ENCODE measurements at places on chromosomes 16 and 17. TPM values are rescaled to one million over a fixed set of nuclear protein-coding genes. Genes with fewer than 3 reads are reported as not detected.

The KIAA0513 gene
- total RNA-seq = 13.6 TPM

GRCh38 chr16:19913340-19913645, 28.6 kb upstream of the GPRC5B start:
- no peak for DNase-seq

DNA sequence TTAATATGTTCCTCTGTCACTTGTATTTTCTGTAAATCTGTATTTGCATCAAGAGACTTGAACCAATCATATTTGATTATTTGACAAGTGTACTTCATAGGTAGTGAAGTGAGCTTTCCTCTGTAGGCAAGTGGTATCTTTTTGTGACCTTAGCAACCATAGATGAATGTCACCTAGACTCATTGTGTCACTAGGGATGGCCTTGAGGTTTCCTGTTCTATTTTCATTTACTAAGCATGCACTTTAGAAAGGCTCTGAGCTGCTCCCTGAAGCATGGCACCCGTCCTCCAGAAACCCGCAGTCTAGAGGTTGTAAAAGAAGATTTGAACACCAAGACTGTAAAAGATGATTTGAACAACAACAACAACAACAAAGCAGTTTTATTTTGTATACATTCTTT, 151.7 kb downstream of the PRKCB start:
- DNase-seq = no peak

The CCL7 gene
- total RNA-seq = not detected

The HOXB4 gene
- total RNA-seq = 1.6 TPM

DNA sequence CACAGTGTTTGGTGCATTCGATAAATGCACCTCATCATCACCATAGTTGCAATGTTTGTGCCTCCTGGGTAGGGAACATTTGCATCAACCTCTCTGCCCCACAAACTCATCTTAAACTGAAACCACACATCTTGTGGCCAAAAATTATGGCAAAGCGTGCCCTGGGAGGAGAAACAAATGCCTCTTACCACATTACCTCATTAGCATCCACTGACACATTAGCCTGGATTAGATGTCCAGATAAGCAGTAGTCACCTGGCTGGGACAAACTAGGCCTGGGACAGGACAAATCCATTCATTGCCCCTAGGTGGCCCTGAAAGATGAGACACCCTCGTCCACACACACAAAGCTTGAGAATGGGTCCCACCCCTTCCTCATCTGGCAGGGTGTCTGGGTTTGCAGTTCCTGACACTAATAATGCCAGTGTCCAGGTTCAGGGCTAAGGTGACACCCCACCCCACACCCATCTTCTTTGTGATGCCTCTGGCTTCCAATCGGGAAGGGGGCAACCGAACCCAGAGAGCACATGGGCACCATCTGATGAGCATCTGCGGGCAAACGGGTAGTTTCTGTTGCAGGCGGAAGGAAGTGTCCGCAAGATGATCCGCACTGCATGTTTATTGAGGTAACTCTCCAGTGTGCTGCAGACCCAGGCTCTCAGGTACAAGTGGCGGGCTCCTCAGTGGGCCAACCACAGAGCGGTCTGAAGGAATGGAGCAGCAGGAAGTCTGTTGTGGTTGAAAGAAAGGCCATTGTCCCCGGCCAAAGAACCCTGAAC, 8.6 kb downstream of the XYLT1 start:
- DNase-seq = no peak

The BRIP1 gene
- total RNA-seq = 5.1 TPM

The ABCC11 gene
- 0.08 TPM for total RNA-seq

- DNase-seq = no peak
These were observed 72.5 kb downstream of the C16orf95 start for GRCh38 chr16:87244636-87245197.

The GRAPL gene
- total RNA-seq = 1.4 TPM

The PLD6 gene
- total RNA-seq = 32.7 TPM

DNA sequence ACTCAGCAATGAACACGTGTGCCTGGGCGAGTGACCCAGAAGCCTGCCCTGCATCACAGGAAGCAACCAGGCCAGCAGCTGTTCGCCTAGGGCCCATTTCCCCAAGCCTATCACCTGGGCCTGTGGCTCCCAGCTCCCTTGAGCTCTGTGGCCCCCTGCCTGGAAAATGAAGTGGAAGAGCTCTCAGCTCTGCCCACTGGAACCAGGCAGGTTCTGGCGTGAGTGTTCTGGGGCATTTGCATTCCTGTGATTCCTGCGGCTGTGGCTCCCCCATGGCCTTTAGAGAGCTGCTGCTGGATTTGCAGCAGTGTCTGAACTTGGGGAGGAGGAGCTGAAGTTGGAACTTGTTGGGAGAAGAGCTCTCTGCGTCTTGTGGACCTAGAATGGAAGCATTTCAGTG, 22.8 kb downstream of the PGS1 start:
- no peak for DNase-seq

The GJC1 gene
- total RNA-seq = 3.8 TPM

GRCh38 chr17:41413982-41414381, 10.4 kb downstream of the KRT37 start:
- DNase-seq = no peak

DNA sequence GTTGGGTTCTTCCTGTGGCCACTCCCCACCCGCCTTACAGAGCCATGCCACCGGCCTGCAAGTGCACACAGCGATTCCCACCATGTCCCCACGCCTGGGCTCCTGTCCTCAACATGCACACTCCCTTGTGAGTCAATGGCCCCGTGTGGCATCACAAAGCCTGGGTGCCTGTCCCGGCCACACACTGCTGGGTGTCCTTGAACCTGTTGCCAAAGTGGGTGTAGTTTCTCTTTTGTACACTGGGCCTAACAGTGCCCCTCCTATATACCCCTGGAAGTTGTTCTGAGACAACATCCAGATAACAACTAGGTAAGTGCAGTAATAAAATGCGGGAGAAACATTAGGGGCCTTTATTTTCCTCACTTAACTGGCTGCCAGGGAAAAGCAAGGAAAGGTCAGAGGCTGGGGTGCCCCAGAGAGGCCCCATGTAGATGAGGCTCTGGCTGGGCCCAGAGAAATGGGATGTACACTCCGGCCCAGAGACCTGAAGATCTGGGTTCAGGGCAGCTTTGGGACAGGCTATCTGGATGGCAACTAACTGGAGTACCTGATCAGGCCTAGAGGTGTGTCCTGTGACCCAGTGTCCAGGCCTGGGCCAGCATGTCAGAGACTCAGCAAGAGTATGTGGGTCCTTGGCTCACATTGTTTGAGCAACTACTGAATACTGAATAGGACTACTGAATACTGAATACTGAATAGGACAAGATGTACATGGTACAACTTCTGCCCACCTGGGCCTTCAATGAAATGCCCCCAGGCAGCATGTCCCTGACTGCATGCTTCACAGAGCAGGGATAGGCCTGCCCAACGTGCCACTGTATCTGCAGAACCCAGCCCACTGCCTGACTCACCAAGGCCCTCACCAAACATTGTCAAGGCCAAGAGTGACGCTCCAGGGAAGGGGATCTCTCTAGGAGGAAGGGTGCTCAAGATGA, 8.3 kb downstream of the ABCC3 start:
- DNase-seq = no peak

The TBX6 gene
- 0.33 TPM for total RNA-seq

GRCh38 chr17:29569245-29569950, 897 bp downstream of the TP53I13 start:
- no peak for DNase-seq

GRCh38 chr17:57080718-57081117, 4.3 kb upstream of the AKAP1 start:
- no peak for DNase-seq

DNA sequence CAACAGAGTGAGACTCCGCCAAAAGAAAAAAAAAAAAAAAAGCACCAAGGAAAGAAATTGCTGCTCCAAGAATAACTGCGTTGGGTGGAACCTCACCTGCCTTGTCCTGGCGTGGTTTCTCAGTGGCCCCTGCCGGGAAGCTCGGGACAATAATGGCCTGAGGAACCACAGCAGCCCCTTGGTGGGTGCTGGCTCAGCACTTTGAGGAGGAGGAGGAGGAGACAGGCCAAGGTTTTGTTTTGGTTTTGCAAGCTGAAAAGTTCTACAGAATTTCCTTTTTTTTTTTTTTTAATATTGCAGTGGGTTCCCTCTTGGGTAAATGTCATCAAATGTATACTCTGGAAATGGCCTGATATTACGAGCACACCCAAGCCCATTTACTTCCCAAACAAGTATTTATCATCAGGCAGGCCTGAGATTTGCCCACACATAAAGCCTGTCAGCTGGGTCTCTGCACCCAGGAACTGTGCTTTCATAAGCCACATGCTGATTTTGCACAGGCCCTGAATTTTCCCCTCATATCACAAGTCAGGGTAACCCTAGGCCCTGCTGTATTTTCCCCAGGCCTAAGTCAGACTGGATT, 78.3 kb downstream of the SOCS1 start:
- no peak for DNase-seq

The BEAN1 gene
- total RNA-seq = not detected

GRCh38 chr16:68695575-68695974, 41.5 kb upstream of the CDH1 start:
- DNase-seq = no peak

DNA sequence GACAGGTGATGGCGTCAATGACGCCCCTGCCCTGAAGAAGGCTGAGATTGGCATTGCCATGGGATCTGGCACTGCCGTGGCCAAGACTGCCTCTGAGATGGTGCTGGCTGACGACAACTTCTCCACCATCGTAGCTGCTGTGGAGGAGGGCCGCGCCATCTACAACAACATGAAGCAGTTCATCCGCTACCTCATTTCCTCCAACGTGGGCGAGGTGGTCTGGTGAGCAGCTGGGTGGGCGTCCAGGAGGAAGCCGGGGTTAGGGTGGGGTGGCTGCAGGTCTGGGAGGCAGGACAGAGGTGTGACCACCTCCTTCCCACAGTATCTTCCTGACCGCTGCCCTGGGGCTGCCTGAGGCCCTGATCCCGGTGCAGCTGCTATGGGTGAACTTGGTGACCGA, 23.2 kb downstream of the RABEP2 start:
- DNase-seq = no peak

The METTL26 gene
- 159 TPM for total RNA-seq

The DCXR gene
- total RNA-seq = 74.2 TPM

The WSCD1 gene
- total RNA-seq = 0.11 TPM

The CHD3 gene
- total RNA-seq = 127 TPM

GRCh38 chr17:5680766-5681165, 96.5 kb upstream of the NLRP1 start:
- DNase-seq = no peak

The GPR142 gene
- total RNA-seq = not detected

DNA sequence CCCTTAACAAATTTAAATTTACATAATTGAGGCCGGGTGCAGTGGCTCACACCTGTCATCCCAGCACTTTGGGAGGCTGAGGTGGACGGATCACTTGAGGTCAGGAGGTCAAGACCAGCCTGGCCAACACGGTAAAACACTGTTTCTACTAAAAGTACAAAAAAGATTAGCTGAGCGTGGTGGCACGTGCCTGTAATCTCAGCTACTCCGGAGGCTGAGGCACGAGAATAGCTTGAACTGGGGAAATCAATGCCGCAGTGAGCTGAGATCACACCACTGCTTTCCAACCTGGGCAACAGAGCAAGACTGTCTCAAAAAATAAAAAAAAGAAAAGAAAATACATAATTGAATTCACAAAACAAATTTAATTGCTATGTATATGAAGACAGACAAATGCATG, 56.3 kb upstream of the KIFC3 start:
- no peak for DNase-seq

The SLC6A4 gene
- total RNA-seq = not detected

- no peak for DNase-seq
These were observed 89.8 kb upstream of the PIRT start for GRCh38 chr17:10927712-10928111.

GRCh38 chr16:47848421-47849109, 307.2 kb downstream of the ABCC12 start:
- no peak for DNase-seq

- no peak for DNase-seq
These were observed 6.6 kb downstream of the PTX4 start for GRCh38 chr16:1481906-1482835.

DNA sequence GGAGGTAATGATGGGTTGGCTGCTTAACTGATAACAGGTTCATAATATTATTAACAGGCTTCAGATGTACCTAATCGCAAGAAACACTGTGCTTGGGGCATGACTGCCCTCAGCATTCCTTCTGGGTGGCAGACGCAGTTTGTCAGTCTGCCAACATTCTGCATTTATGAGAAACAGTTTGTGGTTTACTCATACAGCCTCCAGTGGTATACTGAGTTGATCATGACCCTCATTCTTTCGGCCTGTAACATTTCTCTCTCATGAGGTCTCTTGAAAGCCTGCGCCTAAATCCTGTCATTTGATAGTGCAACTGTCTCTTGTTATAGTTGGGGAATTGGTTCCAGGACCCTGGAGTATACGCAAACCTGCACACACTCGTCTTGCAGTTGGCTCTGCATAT, 4.9 kb upstream of the RUSF1 start:
- no peak for DNase-seq

DNA sequence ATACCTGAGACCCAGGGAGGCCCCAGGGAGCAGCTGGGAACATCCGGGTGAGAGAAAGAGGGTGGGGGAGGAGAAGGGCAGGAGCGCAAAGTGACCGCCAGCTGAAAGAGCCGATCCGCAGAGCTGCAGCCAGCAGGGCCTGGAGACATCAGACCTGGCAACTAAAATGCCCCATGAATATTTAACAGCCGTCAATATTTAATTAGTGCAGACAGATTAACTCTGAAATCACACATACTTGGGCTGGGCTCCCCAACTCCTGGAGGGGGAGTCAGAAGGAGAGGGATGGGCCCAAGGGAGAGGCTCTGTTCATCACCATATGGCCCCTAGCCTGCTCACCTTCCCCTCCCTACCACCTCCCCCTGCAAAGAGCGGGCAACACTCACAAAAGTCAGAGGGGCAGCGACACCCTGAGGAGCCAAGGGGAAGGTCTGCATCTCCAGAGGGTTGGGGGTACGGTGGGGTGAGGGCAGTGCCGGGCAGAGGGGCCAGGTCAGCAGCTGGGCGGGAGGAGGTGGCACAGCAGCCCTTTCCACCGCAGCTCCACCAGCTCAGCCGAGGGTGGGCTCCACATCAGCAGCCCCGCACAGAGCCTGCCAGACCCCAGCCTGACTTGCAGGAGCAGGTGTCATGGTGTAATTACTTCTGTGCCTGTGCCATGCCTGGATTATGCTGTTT, 61.9 kb upstream of the CCL1 start:
- no peak for DNase-seq

The MYH2 gene
- not detected for total RNA-seq

The TTC19 gene
- total RNA-seq = 34.6 TPM

DNA sequence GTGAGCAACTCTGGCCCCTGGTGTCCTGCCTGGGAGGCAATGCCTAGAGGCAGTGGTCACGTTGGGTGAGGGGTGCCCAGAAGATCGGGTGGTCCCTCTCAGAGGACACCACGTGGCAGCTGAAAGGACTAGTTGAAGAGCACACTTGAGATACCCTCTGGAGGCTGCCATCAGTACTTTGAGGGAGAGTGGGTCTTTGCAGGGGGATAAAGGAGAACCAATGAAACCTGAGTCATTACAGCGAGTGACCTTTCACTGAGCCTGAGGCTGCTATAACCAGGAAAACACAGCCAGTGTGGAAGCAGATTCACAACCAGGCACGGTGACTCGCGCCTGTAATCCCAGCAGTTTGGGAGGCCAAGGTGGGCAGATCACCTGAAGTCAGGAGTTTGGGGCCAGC, 18.9 kb downstream of the CA4 start:
- DNase-seq = no peak

GRCh38 chr17:28466521-28467048, 6.9 kb upstream of the SLC13A2 start:
- DNase-seq = no peak

Measured in activated T-cell treated with anti-CD3 and anti-CD28 coated beads, Interleukin-2, amount 50 U/mL, for 4 hours (primary cell).